ENCODE measurements at places on chromosomes 4 and X.

DNA sequence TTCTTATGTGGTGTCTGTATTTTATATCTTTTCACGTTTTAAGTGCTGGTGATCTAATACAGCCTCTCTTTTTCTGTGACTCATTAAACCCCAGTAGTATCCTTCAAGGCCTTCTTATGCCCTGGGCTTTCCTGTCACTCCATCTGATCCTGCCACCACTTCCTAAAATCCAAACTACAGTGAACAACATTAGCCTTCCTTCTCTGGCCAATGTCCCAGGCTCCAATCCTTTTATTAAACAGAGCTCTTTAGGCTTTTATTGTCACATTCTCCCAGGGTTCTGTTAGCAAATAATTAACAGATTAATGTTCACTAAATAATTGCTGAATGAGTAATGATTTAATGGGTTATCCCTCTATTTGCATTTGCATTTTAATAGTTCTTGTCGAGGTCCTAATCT lies 47.9 kb upstream of the ITM2A start:
- DNase-seq, result no peak

- no peak for DNase-seq
Observed at GRCh38 chr4:132614682-132615081, 534.4 kb upstream of the PCDH10 start.

DNA sequence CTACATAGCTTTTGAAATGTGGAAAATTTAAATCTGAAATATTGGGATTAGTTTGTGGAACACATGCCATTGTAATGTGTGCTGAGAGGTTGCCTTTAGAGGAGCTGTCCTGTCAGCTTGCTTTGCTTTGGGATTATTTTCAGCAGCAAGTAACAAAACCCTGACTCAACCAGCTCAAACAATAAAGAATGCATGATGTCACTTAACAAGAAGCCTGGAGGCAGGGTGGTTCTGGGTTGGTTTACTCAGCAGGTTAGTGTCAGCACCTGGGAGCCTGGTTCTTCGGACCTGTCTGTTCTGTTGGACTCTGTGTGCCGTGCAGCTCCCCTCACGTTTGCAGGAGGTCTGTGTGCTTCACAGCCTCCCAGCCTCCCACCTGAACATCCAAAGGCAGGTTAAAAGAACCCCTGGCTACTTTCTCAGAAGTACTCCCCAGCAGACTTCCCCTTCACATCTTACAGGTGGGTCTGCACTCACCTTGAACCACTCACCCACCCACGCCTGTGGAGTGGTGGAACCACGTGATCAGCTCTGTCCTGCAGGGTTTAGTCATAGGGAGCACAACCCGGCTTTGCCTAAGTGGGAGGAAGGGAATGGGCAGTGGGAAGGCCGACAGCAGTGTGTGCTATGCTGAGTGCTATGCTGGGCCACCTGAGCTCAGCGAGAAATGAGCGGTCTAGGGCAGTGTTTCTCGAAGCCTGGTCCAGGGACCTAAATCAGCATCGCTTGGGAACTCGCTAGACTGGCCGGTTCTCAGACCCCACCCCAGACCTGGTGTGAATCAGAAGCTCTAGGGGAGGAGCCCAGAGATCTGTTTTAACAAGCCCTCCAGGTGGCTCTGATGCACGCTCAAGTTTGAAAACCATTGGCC lies 20.4 kb downstream of the TMEM131L start:
- peak; percentile 56 for DNase-seq

DNA sequence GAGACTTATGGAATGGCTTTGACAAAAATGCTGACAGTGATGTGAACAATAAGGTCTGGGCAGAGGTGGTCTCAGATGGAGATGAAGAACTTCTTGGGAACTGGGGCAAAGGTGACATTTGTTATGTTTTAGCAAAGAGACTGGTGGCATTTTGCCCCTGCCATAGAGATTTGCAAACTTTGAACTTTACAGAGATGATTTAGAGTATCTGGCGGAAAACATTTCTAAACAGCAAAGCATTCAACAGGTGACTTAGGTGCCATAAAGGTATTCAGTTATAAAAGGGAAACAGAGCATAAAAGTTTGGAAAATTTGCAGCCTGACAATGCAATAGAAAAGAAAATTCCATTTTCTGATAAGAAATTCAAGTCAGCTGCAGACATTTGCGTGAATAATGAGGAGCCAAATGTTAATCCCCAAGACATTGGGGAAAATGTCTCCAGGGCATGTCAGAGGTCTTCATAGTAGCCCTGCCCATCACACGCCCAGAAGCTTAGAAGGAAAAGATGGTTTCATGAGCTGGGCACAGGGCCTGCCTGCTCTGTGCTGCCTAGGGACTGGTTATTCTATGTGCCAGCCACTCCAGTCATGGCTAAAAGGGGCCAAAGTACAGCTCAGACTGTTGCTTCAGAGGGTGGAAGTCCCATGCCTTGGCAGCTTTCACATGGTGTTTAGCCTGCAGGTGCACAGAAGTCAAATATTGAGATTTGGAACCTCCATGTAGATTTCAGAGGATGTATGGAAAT lies 782.2 kb downstream of the TRAM1L1 start:
- no peak for DNase-seq

DNA sequence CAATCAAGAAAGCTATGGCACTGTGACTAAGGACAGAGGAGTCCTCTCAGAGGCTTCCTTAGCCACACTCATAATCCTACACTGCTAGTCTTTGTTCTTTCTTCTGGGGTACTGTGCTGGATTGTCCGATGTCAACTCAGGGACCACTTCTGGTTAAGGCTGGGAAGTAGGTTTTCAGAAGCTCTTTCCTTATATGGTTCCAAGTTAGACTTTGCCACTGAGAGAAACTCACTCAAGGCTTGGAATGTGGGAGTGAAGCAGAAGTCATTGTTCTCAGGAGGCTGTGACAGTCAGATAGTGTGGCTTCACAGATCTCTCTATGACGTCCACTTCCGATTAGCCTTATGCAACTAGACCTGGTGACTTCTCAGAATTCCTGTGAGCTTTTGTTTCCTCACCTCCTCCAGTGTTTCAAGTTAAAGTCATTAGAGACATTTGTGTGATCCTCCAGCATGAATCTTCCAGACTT lies 317.3 kb upstream of the F9 start:
- no peak for DNase-seq

GRCh38 chr4:3266076-3266475 lies 17.1 kb downstream of the MSANTD1 start:
- no peak for DNase-seq

GRCh38 chr4:131091896-131092295 lies 1995.9 kb downstream of the C4orf33 start:
- peak; percentile 6 for DNase-seq

DNA sequence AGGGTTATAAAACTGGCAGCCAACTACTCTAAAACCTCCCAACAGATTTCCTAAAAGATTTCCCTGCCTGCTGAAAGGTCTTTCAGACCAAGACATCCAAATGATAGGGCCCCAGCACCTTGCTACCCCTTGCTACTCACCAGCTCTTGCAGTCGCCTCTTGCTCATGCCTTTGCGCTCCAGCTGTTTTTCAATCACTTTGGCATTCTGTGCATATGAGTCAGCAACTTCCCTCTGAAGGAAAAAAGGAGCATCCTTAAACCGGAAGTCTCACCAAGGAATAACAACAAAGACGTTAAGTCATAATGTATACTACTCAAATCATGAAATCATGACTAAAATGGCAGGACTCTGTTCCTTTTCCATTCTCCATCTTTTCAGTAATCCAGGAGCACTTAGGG lies 24.0 kb downstream of the STEEP1 start:
- DNase-seq, result peak; percentile 72

GRCh38 chr4:159012381-159012780 lies 90.5 kb upstream of the RAPGEF2 start:
- DNase-seq, result peak; percentile 71

- DNase-seq, result no peak
Observed at GRCh38 chr4:33577791-33578190, 2666.5 kb downstream of the ARAP2 start.

DNA sequence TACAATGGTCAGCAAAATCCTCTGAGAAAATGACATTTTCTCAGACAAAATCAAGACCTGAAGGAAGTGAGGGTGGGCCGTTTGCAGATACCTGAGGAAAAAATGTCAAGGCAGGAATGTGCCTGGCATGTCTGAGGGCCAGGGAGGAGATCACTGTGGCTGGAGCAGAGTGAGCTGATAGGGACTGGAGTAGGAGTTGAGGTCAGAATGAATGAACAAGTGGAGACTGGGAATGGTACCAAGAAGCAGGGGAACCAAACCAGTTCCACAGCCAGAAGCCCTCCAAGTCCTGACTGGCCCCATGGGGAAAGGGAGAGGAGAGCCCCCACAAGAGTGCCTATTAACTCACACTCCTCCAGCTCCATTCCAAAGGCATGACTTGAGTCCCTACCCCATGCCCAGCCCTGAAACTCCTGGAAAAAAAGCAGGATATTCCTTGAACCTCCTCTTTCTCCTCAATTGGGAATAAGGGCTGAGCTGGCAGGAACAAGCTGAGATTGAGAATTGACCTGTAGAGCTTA lies 41.5 kb downstream of the STEEP1 start:
- DNase-seq, result no peak

GRCh38 chr4:46385946-46386345 lies 4.0 kb downstream of the GABRA2 start:
- no peak for DNase-seq

- no peak for DNase-seq
Observed at GRCh38 chr4:121330180-121330665, 50.6 kb downstream of the QRFPR start.

- DNase-seq, result no peak
Observed at GRCh38 chrX:34132028-34132427, at the start of gene FAM47A. TSS of gene FAM47A (minus strand) at chrX:34132314. CDS start at chrX:34132278, 36 bp downstream.

All from fibroblast of gingiva (primary cell).